Thymus (tissue), 14 donors: ENCODE measurements at places on chromosomes 16 and 17.

- DNase-seq, result no peak
Observed at GRCh38 chr17:51703361-51704341, 443.3 kb downstream of the UTP18 start.

DNA sequence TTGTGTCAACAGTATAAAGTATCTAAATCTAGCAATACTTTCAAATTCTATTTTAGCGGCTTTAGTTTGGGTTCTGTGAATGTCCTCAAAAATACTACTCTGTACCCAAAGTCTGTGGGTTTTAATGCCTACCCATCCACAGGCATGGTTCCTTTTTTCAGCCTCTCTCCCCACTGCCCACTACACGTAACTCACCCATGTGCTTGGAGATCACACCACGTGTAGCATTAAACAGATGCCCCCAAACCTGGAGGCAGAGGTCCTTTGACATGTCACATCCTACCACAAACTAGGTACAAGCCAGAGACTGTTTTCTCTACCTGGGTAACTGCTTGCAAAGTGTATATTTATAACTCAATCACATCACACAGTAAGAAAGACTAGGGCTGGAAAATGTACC lies 5.4 kb downstream of the DYNC1LI2 start:
- no peak for DNase-seq

- DNase-seq, result no peak
Observed at GRCh38 chr17:49388290-49388640, 26.2 kb upstream of the ZNF652 start.

DNA sequence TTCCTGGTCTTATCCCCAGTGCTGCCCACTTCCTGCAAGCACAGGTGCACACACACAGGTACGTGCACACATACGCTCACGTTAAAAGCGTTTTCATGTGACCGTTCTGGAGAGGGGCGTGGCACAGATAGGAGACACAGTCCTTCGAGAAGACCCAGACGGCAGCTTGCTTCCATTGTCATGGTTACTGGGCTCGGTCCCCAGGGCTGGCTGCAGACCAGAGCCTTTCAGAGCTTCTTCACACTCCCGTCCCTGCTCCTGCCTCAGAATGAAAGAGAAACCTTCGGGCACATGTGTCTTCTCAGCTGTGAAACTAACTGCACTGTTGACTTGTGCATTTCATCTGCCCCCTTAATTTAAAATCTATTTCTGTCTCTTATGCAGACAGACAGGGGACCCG lies 154.2 kb downstream of the PITPNC1 start:
- no peak for DNase-seq

DNA sequence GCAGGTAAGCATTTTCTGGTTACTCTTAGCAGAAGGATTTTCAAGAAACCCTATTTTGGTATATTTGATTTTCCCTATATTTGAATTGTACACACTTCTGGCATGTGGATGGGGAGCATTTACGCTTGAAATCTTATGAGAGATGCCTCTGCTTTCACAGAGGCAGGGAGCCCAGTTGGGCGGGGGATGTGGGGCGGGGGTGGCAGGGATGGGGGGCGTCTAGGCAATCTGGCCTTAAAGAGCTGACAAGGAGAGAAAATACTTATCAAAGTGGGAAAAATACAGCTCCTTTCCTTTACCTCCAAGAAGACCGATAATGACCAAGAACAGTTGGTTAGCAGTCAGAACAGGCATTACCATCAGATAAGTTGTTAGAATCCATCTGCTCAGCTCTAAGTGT lies 79.1 kb upstream of the NUDT7 start:
- DNase-seq, result no peak

GRCh38 chr16:14586637-14587305 lies 43.3 kb downstream of the PARN start:
- DNase-seq, result no peak

GRCh38 chr17:78818932-78819331 lies 21.7 kb downstream of the USP36 start:
- peak; percentile 74 for DNase-seq

DNA sequence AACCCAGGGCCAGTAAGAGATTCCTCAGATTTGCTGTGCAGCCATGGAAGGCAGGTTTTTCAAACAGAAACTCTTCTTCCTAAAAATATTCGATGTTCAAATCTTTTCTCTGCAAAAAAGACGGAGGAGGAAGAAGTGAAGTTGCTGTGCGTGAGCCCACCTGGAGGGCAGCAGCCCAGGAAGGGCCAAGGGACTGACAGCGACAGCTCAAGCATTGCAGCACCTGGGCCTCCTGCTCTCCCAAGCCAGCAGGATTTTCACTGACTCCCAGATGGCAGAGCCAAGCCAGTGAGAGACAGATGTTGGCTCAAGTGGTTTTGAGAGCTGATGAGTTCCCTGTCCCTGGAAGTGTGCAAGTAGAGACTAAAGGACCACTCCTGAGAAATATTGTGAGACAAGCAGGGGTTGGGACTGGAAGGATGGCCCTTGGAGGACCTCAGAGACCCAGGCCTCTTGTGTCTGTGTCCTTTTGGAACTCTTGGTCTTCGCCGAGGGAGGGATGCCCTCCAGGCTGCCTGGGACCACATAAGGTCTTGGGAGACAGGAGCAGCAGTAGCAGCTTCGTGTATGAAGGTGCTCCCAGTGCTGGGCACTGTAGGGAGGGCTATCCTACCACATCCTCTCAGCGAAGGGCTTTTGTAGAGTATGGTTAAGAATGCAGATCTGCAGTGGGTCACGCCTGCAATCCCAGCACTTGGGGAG lies 29.3 kb upstream of the TNFRSF13B start:
- DNase-seq, result no peak

- DNase-seq, result no peak
Observed at GRCh38 chr17:69818467-69818866, 256.6 kb upstream of the KCNJ16 start.

DNA sequence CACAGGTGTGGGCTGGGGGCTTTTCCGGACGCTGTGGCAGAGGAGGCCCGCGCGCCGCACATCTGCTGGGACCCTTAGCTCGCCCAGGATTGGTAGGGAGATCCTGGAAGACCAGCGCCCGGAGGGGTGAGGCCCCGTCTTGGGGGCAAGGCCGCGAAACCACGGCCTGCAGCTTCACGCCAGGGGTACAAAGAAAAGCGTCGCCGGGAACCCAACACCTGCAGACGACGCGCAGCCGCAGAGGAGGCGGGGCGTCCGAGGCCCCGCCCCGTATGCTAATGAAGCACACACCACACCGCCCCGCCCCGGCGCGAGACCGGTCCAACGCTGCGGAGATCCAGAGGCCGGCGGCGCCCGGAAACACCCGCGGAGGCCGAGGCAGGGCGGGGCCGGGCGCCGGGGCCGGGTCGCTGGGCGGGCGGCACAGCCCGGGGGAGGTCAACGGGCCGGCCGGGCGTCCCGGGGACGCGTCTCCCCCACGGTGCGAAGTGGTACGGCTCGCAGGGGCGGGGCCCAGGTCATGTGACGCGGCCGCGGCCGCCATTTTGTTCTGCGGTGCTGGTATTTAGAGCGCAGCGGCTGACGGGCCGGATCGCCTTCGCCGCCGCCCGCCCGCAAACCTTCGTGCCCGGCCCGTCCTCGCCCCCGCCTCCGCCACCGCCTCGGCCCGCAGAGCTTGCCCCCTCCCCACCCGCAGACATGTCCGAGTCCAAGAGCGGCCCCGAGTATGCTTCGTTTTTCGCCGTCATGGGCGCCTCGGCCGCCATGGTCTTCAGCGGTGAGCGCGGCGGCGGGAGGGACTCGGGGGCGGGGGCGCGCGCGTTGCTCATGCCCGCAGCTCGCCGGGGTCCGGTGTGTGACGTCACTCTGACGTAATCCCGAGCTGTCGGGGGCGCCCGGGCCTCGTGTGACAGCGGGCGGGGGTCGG lies at the start of gene ATP6V0C:
Gene ATP6V0C (plus strand): TSS at position 548 of the 928 bp plus-strand sequence. CDS start 152 bp downstream, at position 700.
- DNase-seq, result peak; percentile 88

DNA sequence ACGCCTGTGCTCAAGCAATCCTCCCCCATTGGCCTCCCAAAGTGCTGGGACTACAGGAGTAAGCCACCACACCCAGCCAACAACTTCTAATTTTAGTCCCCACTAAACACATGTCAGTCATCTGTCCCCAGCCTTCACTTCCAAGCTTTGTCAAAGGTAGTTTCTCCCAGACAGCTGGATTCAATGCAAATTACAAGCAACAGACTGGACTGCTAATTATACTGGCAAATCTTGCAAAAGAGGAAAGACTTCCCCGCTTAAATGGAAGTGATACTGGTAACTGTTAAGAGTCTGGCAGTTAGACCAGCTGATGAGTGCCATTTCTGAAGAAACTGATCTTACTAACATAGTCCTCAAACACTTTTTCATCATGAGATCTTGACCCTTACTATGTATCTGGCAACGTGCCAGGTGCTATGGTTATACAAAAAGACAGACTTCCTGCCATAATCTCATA lies 8.2 kb upstream of the GGA2 start:
- DNase-seq, result no peak

GRCh38 chr17:78142119-78142861 lies 3.9 kb upstream of the C17orf99 start:
- DNase-seq, result no peak

DNA sequence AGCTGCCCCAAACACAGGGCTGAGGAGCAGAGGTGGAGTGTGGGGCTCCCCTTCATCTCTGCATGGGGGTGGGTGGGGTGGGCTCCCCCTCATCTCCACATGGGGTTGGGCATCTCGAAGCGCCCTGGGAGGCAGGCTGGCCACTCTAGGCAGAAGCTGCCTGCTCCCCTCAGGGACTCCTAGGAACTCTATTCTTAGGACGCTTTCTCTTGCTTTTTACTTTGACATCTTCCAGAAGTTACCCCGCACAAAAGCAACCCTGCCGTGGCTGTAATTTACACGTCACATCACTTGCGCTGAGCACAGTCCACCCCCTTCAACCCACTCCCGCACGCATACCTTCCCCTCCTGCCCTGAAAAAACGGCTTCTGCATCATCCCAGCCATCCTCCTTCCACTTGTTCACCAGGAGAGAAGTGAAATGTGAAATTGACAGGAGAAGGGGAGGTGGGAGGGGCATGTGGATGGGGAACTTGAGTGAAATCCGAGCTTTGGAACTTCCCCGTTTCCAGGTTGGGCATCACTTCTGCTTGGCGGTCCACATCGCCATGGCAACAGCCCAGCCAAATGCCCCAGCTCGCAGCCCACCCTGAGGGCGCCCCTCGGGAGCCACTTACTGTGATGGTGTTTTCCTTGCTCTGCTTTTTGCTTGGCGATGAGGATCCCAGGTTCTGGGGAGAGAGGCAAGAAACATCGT lies 53.7 kb upstream of the RCVRN start:
- DNase-seq, result no peak

DNA sequence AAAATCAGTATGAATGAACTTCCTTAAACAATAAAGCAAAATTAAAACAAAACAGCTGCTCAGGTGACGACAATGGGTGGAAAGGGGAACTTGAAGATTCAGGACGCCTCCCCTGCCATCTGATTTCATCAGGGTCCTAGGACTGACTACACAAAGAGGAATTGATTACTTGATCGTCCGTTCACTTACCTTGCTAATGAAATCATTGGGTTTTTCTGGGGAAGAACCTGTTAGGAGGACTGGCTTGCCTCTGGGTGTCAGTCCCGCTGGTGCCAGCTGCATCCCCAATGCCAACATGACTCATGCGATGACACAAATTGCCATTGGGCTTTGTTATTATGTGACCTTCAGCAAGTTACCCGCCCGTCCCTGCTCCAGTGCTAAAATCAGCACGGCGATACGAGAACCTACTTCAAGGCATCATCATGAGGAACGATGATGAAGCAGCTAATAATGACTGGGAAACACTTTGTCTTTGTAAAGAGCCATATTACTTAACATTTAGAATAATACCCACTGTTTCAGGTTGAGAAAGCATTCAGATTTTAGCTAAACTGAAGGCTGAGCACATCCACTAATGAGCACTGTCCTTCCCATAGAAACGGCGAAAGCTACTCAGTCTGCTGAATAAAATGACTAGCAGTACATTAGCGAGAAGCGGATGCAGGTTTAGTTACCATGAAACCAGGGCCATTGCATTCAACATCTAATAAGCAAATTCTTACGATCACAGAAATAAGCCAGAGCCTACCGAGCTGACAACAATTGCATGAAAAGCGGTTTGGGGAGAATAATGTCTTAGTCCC lies 139.4 kb downstream of the ZFHX3 start:
- DNase-seq, result no peak

DNA sequence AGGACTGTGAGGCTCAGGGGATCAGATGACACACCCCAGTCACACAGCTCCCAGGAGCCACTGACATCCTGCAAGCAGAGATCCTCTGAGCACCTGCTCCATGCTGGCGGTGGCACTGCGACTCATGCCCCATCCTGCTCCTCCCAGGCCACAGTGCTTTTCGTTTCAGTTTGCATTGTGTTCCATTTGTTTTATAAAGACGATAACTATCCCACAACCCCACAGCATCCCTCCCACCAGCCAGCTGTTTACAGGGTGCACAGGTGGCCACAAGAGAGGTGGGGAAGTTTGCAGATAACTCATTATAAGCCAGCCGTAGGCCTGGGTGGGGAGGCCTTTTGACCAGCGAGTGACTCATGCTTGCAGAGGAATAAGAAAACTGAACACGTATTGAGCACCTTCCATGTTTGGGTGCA lies 28.2 kb downstream of the BCO1 start:
- no peak for DNase-seq

DNA sequence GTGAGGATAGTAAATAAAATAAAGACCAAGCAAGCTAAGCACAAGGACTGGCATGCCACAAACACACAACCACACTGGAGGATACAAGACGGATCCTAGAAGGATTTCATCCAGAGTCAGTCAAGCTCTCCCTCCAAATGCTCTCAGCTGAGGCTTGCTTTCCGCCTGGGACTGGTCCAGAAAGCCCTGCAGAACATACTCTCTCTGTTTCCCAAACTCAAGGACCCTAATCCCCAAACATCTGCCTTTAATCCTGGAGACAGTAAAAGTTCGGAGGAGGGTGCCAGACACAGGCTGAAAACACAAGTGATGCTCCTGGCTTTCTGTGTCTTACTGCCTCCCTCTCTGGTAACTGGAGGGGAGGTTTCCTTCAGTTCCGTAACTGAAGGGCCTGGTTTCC lies 5.3 kb upstream of the HSD11B2 start:
- DNase-seq, result no peak

- no peak for DNase-seq
Observed at GRCh38 chr16:85415196-85416090, 197.7 kb upstream of the GSE1 start.

- DNase-seq, result no peak
Observed at GRCh38 chr17:49288388-49288787, 57.8 kb upstream of the PHOSPHO1 start.

- DNase-seq, result no peak
Observed at GRCh38 chr17:47670064-47670463, 20.3 kb downstream of the KPNB1 start.

DNA sequence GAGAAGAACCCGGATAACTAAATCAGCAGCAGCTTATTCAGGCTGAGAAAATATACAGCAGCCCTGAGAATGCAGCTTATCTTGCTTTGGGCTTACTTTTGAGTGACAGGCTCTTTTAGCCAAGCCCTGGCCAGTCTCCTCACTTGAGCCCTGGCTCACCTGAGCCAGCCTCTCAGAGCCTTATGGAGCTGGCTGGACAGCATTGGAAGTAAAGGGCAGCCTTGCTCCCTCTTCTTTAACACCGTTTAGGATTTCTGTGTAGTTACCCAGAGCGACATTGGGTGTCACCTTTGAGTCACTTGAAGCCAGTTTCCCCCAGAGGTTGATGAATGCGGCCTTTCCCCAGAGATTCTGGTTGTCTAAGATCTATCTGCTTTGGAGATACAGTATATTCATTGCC lies 7.7 kb upstream of the NPIPB2 start:
- DNase-seq, result peak; percentile 15
